ENCODE measurements at places on chromosomes 5 and 9. TPM values are rescaled to one million over a fixed set of nuclear protein-coding genes. Genes with fewer than 3 reads are reported as not detected.
A peak's percentile ranks its signal among the peaks of the same experiment; 100 is the strongest.

Gene FAM221B
- polyA plus RNA-seq, result 0.03 TPM

Gene CCNI2
- 1.3 TPM for polyA plus RNA-seq

GRCh38 chr9:110125207-110125751, 82.7 kb downstream of the C9orf152 start:
- DNase-seq, result peak; percentile 69

Gene GFI1B
- 0.11 TPM for polyA plus RNA-seq

- no peak for DNase-seq
Observed at GRCh38 chr9:137691646-137692351, 73.0 kb downstream of the EHMT1 start.
